Liver (tissue), 10 donors: ENCODE measurements at places on chromosomes 12 and 14.

DNA sequence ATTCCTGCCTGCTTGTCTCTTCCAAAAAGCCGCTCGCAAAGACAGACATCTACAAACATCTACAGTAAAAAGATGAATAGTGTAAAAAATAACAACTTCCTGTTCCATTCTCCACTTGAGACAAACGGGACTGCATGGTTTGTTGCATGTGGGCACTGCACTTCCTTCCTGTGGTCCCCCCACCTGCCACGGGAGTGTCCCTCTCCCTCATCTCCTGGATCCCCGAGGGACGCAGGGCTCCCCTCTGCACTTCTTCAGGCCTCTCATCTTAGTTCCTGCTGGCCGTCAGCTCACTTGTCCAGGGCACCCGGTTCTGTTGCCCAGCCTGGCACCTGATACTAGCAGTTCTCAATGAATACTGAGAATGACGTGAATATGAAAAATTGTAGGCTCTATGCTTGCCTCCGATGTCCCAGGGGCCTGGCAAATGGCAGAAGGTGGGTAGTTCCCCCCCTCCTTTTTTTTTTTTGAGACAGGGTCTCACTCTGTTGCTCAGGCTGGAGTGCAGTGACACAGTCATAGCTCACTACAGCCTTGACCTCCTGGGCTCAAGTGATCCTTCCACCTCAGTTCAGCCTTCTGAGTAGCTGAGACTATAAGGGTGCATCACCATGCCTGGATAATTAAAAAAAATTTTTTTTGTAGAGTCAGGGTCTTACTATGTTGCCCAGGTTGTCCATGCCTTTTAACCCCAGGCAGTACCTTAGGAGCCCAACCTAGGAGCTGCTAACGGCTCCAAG is 3.5 kb upstream of the KLC1 start:
- no peak for DNase-seq

DNA sequence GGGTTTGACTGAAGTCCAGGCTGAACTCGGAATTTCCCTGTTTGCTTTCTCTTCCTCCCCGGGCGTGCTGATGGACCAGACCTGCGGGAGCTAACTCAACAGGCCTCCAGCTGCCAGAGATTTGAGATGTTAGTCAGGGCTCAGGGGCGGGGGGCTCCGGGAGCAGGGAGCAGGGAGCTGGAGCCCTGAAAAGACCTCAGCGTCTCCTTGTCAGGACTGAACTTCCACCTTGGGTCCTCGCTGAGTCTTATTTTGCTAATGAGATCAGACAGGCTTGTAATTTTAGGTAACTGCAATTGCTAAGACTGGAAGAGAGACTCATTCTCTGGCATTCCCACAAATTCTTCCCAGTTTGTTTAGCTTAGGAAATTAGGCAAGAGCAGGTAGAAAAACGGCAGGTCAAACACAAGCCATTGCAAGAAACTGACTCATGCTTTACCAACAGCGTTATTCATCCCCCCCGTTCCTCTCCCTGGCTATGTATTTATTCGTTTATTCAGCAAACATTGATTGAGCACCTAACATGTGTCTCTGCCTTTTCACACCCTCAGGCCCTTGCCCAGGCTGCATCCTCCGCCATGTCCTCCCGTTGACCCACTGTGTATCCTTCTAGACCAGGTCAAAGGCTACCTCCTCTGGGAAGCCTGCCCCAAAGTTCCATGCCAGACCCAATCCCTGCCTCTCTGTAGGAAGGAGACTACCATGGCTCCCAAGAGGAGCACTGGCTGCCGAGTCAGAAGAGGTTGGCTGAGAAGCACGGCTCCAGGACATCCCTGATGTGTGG is 80.4 kb upstream of the DIO3 start:
- DNase-seq = no peak

- no peak for DNase-seq
Measured at GRCh38 chr14:58813745-58814144, 176.0 kb downstream of the DACT1 start.

- no peak for DNase-seq
Measured at GRCh38 chr12:117986705-117987469, 18.1 kb upstream of the KSR2 start.

DNA sequence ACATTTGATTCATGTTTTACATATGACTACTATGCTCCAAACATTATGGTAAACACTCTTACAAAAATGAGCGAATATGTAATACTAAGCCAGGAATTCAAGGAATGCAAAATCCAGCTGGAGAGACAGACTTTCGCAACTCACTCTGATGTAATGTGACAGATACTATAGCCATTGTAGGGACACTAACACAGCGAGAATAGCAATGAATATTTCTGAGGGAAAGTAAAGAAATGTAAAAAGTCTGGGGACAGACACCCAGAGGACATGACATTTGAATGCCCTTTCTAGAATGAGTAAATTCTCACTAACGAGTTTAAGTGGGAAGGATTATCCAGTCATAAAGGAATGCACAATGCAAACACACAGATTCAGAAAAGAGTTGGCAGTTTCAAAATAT is 121.9 kb downstream of the PIK3C2G start:
- DNase-seq = no peak

DNA sequence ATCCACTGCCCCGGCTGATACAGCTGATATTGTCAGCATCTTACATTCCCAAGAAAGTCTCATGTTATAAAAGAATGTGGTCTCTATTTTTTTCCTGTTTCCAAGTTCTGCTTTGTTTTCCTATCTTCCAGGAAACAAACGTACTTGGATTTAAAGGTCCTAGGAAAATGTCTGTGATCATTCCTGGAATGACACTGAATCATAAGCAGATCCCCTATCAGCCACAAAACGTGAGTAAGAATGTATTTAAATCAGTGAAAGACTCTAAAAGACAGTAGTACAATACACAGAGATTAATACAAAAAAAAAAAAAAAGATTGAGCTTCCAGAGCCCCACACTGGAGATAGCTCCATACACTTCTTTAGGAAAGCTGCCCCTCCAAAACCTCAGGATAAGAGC is 21.7 kb upstream of the TEAD4 start:
- no peak for DNase-seq

GRCh38 chr14:93464271-93464670 is 33.5 kb downstream of the UNC79 start:
- no peak for DNase-seq

DNA sequence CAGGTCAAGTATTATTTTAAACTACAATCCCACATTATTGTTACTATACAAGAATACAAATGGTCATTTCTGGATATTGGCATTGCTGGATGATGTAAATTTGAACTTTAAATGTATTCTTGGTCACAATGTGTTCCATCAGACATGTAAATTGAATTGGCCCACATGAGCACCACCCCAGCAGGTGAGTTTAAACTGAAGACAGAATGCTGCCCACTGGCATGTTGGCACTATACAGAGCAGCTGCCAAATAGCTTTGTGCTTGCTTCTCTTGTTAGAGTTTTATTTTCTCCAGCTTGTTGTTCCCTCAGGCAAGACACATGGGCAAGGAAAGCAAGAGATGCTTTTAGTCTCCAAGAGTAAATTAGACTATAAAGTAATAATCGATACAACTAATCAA is 98.6 kb downstream of the C12orf50 start:
- DNase-seq = no peak

- no peak for DNase-seq
Measured at GRCh38 chr12:22100958-22101748, 55.1 kb downstream of the CMAS start.

DNA sequence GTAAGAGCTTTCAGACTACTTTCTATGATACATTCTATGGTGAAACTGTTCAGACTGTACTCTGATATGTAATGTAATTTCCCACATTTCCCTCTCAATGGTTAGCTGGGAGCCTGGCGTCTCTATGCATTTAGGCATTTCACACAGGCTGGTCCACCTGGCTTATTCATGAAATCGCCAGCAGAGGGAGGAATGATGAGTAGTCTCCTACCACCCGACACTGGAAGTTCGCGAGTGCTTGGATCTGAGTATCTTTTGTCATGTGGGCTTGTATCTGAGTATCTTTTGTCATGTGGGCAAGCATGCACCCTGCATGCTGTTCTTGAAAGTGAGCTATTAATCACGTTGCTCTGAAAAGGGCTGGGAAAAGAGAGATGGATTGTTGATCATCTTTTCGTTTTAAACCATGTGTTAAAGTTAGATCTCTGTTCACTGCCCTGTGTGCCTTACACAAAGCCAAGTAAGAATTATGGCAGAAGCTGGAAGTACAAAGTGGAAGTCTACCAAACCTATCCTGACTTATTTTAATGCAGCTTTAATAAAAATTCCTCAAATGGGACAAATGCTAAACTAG is 235.0 kb downstream of the ATP23 start:
- DNase-seq = no peak

DNA sequence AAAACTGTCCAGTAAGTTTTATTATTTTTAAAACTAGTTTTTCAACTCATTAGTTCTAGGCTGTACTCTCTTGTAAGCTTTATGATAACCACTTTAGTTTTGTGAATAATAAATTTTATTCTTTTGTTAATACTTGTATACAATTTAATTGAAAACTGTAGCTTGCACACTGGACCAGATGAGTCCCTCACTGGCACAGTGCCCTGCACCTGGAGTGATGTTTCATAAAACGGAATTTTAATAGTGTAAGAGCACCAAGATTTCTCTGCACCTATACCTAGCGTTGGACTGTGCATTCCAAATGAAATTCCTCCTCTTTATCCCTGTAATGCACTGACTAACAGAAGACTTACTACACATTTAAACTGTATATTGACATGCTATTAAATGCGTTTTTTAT is 80.8 kb downstream of the PRIMA1 start:
- no peak for DNase-seq

GRCh38 chr12:16437281-16437816 is 89.9 kb downstream of the MGST1 start:
- DNase-seq = no peak

GRCh38 chr12:79057540-79057939 is 193.0 kb downstream of the SYT1 start:
- DNase-seq = no peak

DNA sequence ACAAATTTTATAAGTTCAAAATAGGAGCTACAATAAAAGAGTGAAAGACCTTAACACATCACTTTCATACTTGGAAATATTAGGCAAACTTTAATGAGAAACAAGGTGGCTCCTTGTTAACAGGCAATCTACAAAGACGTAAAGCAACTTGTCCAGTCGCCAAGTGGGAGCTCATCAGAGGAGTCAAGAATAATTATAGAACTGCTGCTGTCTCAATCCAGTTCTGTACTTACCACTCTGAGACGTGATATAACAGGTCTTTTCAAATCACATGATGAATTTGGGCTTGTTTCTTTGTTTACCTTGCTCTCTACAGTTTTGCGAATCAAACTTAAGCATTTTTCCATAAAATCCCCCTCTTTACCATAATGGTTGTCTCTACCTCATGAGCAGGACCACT is 3.6 kb downstream of the YBX3 start:
- DNase-seq = no peak

DNA sequence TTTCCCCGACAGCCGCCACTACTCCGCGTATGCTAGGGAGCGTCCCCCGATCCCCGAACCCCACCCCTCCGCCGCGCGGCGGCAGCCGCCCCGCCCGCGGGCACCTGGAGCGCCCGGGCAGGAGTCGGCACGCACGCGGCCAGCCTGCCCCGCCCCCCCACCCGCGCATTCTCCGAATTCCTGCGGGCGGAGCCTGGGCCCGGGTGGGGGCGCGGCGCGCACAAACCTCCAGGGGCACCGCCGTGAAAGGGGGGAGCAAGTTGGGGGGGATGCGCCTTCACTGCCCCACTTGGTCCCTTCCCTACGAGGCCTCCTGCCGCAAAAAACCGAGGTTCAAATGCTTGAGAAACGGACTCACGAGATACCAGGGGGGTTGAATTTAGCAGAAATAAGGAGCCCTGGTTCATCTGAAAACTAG is 1.7 kb downstream of the AJUBA start:
- DNase-seq = no peak

DNA sequence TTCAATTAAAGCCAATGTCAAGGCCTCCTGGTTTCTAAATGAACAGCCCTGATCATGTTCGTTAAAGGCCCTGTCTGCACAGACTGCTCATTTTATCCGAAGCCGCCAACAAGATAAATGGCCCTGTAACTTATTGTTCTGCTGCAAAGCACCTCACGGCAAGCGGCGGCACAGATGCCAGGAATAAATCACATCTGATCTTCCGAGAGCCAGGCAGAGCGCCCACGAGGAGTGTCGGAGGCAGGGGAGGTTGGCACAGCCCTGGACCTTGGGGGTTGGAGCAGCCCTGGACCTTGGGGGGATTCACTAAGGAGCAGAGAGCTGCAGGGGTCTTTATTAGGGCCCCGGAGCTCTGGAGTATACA is 110.5 kb downstream of the SCARB1 start:
- no peak for DNase-seq

- no peak for DNase-seq
Measured at GRCh38 chr12:31246470-31246850, 79.5 kb downstream of the SINHCAF start.

DNA sequence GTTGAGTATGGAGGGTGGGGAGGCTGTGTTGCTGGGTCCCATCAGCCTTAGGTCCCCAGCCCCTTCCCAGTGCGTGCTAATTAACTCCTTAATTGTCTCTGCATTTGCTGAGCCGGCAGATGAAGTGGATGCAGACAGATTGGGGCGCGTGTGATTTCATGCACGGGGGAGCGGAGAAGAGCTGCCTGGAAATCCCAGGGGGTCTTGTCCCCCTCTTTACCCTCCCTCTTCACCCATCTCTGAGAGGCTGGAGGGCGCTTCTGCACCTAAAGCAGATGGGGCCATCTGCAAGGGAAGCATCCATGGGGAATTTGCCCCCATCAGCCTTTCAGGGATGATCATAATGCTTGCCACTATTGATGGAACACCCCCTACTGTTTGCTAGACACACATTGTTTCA is 4.4 kb upstream of the ASIC1 start:
- DNase-seq = no peak

- no peak for DNase-seq
Measured at GRCh38 chr14:51304941-51305340, 64.9 kb downstream of the TMX1 start.

- DNase-seq = no peak
Measured at GRCh38 chr14:76714470-76714869, 46.8 kb upstream of the VASH1 start.

- DNase-seq = no peak
Measured at GRCh38 chr12:132813443-132813842, 15.2 kb downstream of the GOLGA3 start.

GRCh38 chr14:57008534-57008933 is 198.3 kb upstream of the OTX2 start:
- no peak for DNase-seq

GRCh38 chr14:89165189-89166181 is 251.5 kb downstream of the FOXN3 start:
- peak; percentile 65 for DNase-seq

- DNase-seq = no peak
Measured at GRCh38 chr12:1562813-1563407, 31.5 kb downstream of the FBXL14 start.

- DNase-seq = no peak
Measured at GRCh38 chr12:124709722-124710687, 142.6 kb upstream of the NCOR2 start.

- no peak for DNase-seq
Measured at GRCh38 chr14:92797935-92798653, 4.0 kb downstream of the GOLGA5 start.
